Activated CD8-positive, alpha-beta memory T cell treated with anti-CD3 and anti-CD28 coated beads, Interleukin-2, amount 50 U/mL, for 4 hours (primary cell): ENCODE measurements at places on chromosomes 12 and 14.

- DNase-seq: no peak
Observed at GRCh38 chr12:121822393-121823100, 18.7 kb downstream of the SETD1B start.

DNA sequence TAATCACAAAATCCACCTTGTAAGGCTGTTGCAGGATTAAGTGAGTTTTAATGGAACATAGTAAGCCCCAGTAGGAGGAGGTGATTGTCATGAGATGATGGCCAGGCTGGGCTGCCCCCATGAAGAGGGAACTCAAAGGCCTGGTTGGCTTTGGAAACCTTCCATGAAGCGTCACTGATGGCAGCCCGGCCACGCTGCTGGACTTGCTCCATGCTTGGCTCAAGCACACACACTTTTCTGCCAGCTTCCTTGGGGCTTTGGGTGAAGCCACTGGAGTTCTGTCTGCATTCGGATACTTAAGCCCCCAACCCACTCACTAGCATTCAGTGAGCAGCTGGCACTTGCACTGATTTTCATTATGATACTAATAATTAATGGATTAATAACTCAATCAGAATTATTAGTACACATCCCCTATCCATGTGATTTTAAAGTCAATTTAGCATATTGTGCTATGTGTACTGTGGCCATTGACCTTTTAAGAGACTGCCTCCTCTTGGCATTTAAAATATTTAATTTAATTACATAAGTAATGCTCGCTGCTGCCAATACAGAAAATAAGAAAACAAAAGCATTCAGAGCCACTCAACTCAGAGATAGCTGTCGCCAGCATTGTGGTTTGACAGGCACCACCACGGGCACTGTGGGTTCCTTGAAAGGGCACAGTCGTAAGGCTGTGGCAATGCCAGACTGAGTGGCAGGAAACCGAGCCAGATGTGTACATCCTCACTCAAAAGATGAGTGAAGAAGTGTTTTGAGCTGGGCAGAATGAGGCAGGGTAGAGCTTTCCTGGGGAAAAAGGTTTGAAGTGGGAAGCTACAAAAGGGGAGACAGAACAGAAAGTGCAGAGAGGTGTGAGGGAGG is 15.9 kb downstream of the KRT85 start:
- peak; percentile 63 for DNase-seq

- DNase-seq: no peak
Observed at GRCh38 chr14:70094631-70095030, 94.1 kb downstream of the SLC8A3 start.

DNA sequence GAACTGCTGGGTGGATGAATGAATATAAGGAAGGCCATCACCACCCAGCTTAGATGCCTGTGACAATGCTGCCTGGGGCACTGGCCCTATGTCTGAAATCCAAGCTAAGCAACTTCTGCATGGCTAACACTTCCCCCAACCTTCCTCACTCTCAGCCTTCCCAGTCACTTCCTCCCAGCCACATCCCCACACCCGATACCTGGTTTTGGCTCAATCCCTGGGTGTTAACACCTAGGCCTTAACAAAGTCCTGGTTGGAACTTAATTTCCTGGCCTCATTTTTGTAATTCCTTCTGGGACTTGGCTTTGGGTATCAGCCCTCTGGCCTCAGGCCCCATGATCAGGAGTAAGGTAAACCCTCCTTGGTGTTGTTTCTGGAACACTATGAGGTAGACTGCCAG is 110.0 kb downstream of the EFCAB11 start:
- DNase-seq: no peak

GRCh38 chr12:44677724-44678123 is 198.4 kb downstream of the NELL2 start:
- no peak for DNase-seq

GRCh38 chr12:3107954-3108353 is 30.8 kb downstream of the TSPAN9 start:
- no peak for DNase-seq

- DNase-seq: no peak
Observed at GRCh38 chr12:25365340-25365730, 114.6 kb upstream of the KRAS start.

- DNase-seq: peak; percentile 32
Observed at GRCh38 chr12:104498211-104498801, 41.6 kb downstream of the CHST11 start.

DNA sequence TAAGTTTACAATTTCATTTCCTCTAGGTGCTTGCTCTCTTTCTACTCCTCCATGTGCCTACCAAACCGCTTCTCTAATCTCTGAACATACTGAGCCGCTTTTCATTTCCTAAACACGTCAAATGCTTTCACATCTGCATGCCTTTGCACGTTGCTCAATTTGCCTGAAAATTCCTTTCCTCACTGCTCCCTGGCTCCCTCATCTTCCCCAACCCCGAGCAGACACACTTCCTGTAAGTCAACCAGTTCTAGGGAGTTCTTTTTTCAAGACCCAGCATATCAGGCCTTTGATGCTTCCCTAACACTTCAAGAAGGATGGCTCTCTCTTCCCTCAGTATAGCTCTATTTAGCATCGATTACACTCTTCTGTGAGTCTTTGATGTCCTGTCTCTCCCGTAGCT is 50.3 kb downstream of the LMO3 start:
- no peak for DNase-seq

DNA sequence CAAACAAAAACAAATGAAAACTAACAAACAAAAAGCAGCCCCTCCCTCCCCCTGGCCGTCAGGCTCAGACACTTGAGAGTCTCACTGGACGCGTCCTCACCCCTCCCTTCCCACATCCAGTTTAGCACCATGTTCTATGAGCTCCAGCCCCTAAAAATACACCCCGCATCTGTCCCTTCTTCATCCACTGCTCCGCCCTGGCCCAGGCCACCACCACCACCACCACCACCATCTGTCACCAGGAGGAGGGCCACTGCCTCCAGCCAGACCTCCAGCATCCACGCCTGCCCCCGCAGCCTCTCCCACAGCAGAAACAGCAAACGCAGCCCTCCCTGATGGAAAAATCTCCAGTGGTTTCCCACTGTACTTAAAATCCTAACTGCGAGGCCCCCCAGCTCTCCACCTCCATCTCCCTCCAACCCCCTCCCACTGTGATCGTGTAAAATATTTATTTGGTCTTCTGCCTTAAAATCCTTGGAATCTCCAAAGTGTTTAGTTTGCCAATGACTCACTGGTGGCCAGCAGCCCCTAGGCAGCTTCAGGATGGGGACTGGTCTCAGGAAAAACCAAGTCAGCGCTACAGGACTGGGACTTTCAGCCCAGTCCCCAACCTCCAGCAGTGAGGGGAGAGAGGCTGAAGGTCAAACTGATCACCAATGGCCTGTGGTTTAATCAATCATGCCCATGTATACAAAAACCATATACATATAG is 95.1 kb downstream of the SCARB1 start:
- no peak for DNase-seq

DNA sequence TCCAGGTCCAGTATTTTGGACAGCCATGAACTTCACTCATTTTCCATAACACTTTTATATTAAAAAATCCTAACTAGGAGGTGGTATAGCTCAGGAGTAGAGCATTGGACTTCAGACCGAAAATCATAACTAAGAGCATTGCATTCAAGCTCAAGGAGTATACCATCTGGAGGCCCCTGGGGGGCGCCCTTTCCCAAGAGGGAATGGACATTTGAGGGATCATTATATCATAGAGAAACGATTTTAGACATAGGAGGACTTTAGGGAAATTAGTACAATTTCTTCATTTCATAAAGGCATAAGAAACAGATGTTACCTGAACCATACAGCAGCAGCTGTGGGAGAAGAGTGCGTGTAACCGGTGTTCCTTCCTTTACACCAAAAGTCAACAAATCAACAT is 5.2 kb upstream of the ATG14 start:
- no peak for DNase-seq

DNA sequence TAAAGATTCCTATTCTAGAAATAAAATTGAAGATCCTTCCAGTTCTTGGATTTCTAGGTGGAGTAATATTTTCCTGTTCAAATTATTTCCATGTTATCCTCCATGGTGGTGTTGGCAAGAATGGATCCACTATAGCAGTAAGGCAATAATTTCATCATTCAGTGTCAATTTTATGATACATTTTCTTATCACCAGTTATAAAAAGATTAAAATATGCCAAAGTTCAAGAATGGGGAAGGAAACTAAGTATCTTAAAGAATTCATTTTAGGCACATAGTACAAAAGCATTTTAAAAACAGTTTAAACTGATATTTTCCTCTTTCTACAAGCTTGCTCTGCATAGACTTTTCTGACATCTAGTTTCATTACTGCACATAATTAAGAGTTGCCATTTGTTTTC is 19.1 kb downstream of the SYCP3 start:
- DNase-seq: no peak

DNA sequence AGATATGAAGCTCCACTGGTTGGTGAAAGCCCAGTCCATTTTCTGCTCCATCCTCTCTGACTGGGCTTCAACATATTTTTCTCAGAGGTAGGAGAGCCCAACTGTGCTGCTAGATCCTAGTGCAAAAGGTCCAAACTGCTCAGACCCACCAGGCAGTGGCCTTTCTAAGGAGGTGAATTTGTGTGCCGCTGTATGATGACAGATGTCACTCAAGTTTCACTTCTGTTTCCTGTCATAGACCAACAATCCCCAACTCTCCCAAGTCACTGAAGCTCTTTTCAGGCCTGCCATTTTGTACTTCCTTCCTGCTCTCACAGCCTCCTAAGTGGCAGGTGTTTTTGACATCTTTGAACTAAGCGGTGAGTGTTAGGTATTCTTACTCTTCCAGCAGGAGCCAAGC is 16.4 kb upstream of the RNASE4 start:
- no peak for DNase-seq

GRCh38 chr12:111692575-111693210 is 6.8 kb downstream of the ACAD10 start:
- no peak for DNase-seq

GRCh38 chr14:104040539-104040938 is 45.0 kb upstream of the ASPG start:
- DNase-seq: no peak

DNA sequence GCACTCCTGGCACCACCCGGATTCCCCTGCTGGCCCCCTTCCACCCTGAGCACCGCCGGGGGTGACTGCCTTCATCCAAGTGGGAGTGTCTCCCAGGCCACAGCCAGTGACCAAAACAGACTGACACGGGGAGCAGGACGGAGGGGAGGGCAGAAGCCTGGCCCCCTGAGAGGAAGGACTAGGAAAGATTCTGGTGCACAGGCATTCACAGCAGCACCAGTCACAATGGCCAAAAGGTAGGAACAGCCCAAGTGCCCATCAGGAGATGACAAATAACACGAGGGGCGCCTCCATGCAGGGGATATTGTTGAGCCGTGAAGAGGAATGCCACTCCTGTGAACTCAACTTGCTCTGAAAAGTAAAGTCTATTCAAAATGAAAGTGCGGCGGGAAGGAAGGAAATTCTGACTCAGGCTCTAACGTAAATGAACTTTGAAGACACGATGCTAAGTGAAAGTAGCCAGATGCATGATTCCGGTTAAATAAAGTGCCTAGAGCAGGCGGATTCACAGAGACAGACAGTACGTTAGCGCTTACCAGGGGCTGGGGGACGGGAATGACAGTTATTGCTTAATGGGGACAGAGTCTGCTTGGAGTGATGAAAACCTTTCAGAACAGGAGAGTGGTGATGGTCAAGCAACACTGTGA is 146.1 kb upstream of the NCOR2 start:
- peak; percentile 47 for DNase-seq

DNA sequence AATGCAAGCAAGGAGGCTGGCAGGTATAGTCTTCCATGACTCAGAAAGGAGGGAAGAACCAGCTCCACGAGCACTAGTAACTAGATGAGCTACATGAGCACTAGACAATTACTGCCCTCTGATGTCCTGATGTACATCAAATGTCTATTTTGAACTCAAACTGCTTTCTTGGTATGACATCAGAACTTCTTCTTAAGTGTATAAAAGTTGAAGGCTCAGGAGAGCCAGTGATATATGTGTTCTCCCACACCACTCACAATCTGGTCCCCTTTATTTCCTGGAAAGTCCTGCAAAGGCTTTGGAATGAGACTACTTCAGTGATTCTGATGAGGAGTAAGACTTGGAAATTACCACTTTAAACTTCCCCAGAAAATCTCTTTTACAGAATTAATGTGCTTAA is 18.5 kb upstream of the DHRS7 start:
- DNase-seq: no peak

DNA sequence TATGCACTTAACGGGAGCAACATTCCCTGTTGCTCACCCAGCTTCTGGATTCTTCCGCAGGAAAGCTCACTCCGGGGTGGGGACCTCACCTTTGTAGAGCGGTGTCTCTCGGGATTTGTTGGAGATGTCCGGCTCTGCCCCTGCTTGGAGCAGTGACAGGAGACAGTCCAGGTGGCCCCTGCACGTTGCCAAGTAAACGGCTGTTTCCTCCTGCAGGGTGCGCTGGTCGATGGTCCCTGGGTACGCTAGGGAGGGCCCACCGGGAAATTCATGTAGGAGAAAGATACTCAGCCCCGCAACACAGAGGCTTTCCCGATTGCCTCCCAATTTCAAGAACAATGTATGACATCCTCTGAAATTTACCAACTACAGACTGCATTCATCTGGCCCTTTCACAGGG is 23.1 kb downstream of the ASB2 start:
- no peak for DNase-seq

- DNase-seq: no peak
Observed at GRCh38 chr14:91204657-91205056, 39.8 kb downstream of the GPR68 start.

- peak; percentile 70 for DNase-seq
Observed at GRCh38 chr12:92144631-92145480, 790 bp downstream of the BTG1 start.

GRCh38 chr14:55929136-55929535 is 189.1 kb upstream of the PELI2 start:
- DNase-seq: no peak

- no peak for DNase-seq
Observed at GRCh38 chr12:101051901-101052550, 158.0 kb downstream of the SLC5A8 start.

DNA sequence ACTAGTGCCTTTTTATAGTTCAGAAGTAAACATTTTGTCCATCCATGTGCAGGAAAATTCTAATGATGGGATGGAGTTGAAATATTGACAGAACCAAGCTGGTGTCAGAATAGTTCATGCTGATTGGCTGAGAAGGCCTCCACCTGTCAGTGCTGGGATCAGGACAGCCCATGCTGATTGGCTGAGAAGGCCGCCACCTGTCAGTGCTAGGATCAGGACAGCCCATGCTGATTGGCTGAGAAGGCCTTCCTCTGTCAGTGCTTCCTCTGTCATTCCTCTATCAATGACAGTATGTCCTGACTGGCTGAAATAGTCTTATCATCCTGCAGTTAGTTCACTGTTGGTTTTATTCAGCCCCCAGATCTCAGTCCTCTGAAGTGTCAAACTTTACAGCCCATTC is 95.7 kb downstream of the PPP2R5C start:
- DNase-seq: no peak
